Brain (organoid and tissue), 16 donors: ENCODE measurements at places on chromosomes 6 and 20.

- no peak for DNase-seq
Observed at GRCh38 chr6:3517350-3517749, 60.5 kb upstream of the SLC22A23 start.

GRCh38 chr6:5832668-5833067 lies 174.1 kb downstream of the NRN1 start:
- no peak for DNase-seq

- peak; percentile 58 for DNase-seq
Observed at GRCh38 chr6:140921366-140922226, 1211.1 kb upstream of the GJE1 start.

DNA sequence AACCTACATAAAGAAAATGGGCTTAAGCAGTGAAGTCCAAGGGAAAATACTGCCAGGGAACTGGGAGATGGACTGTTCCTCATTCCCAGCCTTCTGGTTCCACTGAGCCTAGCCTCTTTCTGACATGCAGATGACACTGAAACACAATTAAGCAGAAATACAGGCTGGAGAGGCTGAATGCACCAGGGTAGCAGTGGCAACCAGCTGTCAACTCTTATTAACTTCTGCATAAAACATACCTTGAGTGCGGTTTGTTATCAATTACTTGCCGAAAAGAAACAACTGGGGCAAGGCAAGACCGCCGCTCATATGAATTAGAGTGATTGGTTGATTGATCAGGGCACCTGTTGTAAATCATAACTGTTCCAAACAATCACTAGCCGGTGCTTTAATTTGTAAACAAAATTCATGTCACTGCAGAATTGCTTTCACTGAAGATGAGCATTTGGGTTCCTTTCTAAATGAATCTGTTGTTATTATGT lies 16.3 kb downstream of the TFAP2B start:
- no peak for DNase-seq

DNA sequence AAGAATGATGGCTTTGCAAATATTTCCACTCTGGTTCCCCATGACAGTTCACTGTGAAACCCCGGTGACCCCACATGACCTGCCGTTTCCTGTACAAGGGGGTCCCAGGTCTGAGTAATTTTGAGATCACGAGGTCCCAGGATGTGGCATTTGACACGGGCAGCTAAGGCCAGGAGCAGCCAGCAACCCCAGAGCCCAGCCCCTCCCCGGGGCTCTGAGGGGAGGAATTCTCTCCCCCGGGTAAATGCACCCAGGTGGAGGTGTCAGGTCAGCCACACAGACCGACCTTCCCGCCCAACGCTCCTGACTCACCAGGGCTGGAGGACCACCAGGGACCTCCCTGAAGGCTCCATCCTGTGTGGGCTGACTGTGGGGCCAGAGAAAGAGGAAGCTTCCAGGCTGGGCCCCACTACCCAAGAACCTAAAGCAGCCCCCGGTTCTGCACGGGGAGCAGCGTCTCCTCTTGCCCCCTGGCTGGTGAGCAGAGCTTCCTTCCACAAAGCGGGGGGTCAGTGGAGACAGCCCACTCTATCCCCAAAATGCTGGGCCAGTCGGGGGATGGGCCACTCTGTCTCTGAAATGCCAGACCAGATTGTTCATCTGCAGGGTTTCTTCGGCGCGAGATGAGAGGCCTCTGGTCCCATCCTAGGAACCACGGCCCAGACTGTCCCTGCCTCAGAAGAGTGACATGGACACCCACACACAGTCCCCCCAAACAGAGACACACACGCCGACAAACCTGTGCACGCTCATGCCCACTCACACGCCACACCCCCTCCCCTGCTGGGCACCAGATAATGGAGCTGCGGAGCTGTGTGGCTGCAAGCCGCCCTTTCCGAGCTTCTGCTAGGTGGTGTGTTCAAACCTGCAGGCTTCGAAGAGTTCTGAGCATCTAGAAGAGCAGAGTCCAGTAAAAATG lies 23.4 kb upstream of the SLCO4A1 start:
- no peak for DNase-seq
